Transverse colon (tissue), 4 donors: ENCODE measurements at places on chromosomes 7 and 10.

DNA sequence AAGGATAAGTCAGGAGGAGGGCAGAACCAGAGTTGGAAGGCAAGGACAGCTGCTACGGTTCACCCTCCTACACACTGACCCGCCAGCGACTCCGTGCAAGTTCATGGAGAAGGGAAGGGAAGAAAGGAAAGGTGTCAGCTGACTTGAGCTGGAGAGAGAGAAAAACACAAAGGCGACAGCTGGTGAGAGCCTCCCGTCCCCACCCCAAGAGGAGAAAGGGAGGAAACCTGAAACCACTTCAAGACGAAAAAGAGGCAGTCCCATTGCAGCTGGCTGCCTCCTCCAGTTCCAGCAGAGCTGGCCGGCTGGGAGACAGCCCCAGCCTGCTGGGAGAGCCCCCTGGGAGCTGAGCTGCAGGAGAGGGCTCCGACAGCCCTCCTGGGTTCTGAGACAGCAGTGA, 75.2 kb downstream of the PARD3 start:
- peak; percentile 39 for DNase-seq

- no peak for DNase-seq
These were observed 98.6 kb downstream of the GRM8 start for GRCh38 chr7:127154101-127154500.

DNA sequence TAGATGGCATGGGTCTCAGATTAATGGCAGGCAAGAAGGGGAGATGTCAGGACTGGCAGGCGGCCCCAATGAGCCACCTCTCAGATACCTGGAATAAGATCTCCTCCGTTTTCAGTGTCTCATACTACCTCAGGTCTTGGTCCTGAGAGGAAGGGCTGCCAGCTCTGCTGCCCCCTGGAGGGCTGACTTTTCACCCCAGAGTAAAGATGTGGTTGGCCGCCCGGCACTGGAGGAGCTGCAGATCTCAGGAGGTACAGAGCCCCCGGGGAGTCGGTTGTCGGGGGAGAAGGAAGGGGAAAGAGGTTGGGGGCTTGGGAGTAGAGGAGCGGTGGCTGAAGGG, 642 bp upstream of the COL13A1 start:
- peak; percentile 55 for DNase-seq

DNA sequence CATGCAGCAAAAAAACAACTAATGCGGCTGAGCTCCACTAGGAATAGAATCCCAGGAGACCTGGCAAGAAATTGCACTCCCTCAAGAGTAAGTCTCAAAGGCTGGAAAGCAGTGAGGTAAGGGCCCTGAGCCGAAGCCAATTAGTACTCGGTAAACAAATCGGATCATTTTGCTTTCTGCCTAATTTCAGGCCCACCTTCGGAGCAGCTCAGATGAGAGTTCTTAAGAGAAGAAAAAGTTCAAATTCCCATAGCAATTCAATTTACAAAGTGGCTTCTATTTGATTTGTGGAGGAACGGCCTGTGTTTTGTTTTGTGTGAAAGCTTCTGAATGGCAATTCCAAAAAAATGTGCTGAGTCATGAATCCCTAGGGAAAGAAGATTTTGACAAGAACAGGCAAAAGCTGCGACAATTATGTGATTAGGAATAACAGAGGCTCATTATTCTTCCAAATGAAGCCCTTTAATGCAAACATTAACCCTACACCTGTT, 60.9 kb downstream of the SLC16A9 start:
- DNase-seq = no peak

- no peak for DNase-seq
These were observed 59.5 kb upstream of the SRPK2 start for GRCh38 chr7:105448181-105448580.

DNA sequence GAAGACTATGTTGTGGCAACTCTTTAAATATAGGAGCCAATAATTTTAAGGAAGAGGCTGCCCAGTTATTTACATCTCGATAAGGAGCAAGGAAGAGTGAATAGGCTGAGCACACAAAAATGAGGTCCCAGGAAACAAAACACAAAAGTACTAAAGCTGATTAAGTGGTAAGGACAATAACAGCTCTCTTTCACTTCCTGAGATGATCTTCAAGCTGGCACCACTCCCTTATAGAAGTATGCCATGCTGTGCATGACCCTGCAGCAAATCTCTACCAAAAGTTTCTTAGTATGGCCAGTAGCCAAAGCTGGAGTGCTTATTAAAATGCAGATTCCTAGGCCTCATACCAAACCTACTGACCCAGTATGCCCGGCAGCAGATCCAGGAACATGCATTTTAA, 39.7 kb downstream of the CADPS2 start:
- DNase-seq = no peak

DNA sequence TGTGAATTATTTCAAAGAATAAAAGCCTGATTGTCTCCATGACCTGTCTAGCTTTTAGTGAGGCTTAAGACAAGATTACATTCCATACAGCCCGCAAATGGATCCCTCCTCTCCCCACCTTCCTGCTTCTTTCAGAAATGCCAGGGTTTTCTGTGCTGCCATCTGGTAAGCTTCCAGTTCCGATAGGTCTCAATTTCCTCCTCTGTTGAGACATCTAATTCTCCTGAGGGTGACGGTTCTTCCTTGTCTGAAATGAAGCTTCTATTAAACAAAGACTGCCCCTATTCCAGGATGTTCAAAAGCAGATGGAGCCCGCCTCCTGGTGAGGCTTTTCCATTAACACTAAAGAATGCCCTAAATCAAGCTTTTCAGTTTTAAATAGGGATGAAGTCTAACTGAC, 295.6 kb downstream of the PTPRN2 start:
- DNase-seq = no peak

GRCh38 chr10:73247509-73248258, 629 bp upstream of the DNAJC9 start:
- no peak for DNase-seq

DNA sequence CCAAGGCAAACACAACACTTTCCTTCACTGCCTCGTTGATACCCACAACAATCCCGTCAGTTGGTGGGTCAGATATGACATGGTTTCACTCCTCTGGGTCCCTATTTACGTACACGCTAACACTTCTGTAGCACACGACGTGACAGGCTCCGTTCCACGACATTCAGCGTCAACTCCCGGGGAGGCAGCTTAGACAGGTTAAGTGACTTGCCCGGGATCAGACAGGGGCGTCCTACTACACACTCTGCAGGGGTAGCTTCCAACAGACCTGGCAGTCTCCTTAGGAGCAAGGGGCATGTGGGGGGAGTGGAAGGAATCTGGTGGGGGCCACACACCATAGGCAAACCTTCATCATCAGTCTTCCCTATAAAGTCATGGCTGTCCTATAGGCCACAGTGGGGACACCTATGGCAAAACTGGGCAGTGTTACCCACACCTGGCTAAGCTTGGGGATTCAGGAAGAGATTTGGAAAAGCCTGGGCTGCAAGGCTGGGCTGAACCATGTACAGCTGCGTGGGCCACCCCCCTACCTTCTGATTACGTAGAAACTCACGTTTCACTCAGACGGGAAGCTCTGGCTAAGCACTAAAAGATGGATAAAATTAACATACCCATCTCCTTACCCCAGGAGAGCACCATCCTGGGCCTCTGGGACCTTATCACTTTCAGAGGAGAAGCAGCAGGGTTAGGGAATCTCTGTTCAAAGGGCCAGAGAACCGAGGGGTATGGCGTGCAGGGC, 2.0 kb downstream of the TYSND1 start:
- DNase-seq = no peak

DNA sequence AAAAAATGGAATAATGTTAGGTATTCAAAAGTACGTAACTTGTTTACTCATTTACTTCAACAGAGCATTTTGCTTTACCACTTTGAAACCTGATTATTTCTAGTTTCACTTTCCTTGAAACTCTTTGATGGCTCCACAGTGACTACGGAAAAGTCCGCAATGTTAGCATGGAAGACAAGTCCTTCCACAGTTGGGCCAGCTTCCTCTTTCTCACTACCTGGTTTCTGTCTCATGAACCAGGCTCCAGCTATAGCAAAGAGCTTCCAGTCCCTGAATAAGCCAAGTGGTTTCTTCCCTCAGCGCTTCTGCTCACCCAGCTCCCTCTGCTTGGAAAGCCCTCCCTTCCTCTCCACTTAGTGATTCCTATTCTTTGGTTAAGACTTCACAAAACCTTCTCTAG, 44.8 kb upstream of the SLC16A12 start:
- no peak for DNase-seq

GRCh38 chr7:36884910-36885309, 160.6 kb upstream of the AOAH start:
- DNase-seq = no peak

DNA sequence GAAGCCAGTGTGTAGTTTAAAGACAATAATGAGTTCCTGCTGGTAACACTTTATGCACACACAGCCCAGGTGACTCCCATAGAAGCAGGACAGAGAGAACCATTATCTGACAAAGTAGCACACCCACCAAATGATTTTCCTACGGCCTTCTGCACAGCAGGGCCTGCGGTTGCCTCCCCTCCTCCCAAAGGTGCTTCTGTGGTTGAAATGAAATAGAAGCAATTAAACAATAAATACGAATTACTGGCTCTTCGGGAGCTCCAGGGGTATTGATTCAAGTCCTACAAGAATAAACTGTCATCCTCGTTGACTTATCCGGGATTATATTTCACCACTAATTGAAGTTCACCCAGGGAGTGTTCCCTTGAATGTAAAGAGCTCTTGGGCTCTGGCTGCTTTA, 172.1 kb downstream of the ACTR3B start:
- DNase-seq = no peak

GRCh38 chr10:118273662-118274061, 68.5 kb downstream of the FAM204A start:
- no peak for DNase-seq

DNA sequence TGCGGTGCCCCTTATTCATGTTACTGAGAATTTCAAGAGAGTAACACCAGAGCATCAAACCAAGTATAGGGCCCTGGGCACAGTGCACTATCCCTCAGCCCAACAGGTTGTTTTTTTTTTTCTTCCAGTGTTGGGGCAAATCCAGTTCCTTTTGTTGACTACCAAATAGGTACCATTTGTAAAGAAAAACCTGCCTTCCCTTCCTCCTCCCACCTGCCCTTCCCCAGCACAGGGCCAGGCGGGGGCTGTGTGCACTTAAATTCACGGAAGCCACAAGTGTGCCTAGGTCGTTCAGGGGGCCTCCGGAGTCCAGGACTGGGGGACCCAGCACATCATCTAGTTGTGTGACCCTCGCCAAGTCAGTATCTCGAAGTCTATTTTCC, 595 bp upstream of the SFXN4 start:
- no peak for DNase-seq
